ENCODE measurements at places on chromosomes 2 and 18.
A peak's percentile ranks its signal among the peaks of the same experiment; 100 is the strongest.

DNA sequence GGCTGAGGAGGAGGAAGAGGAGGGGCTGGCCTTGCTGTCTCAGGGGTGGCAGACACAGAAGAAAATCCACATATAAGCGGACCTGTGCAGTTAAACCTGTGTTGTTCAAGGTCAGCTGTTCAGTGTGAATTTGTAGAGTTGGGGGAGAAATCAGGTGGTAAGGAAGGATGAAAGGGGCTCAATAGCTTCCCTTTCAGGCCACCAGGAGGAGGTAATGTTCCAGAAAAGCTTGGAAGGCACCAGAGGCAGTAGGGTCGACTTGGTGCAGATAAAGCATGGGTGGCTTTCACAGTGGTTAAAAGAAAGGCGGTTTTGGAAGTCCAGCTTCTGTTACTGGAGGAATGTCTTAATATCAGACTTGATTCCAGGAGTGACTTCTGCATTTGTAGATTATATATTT is 167.4 kb downstream of the THSD7B start:
- peak; percentile 22 for DNase-seq

- no peak for DNase-seq
Observed at GRCh38 chr2:196915507-196916189, 10.9 kb downstream of the PGAP1 start.

DNA sequence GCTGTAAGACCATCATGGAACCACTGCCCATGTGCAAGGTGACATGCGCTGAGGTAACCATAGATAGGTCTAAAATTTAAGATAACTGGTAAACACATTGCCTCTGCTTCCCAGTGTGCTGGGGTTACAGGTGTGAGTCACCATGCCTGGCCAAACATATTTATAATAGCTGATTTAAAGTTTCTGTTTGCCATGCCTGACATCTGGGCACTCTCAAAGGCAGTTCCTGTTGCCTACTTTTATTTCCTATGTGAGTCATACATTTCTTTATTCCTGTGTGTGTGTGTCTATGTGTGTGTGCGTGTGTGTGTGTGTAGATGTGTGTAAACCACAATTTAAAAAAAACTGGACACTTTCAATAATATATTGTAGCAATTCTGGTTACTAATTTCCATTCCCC is 415.2 kb upstream of the NETO1 start:
- no peak for DNase-seq

GRCh38 chr18:8841781-8842485 is 136.6 kb downstream of the MTCL1 start:
- DNase-seq = no peak

- DNase-seq = no peak
Observed at GRCh38 chr2:95056461-95057459, 31.3 kb downstream of the MAL start.

- DNase-seq = no peak
Observed at GRCh38 chr2:29618024-29618423, 303.4 kb downstream of the ALK start.

GRCh38 chr2:238063414-238064189 is 2.8 kb downstream of the SCLY start:
- no peak for DNase-seq

GRCh38 chr18:334575-335132 is 66.8 kb upstream of the THOC1 start:
- DNase-seq = no peak

DNA sequence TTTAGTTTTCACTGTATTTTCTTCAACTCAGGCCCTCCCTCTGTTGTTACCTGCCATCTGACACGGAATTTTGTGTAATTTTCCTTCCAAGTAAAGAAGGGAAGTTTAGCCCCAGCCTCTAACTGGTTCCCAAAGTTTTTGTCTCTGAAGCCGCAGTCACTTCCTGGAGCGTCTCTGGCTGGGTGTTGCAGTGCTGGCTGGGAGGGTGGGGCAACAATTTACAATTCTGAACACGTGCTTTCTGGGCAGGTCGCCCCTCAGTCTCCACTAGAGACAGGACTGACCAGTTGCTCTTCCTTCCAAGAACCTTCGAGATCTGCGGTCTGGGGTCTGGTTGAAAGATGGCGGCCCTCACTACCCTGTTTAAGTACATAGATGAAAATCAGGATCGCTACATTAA is 3.5 kb downstream of the CNDP2 start:
- no peak for DNase-seq

DNA sequence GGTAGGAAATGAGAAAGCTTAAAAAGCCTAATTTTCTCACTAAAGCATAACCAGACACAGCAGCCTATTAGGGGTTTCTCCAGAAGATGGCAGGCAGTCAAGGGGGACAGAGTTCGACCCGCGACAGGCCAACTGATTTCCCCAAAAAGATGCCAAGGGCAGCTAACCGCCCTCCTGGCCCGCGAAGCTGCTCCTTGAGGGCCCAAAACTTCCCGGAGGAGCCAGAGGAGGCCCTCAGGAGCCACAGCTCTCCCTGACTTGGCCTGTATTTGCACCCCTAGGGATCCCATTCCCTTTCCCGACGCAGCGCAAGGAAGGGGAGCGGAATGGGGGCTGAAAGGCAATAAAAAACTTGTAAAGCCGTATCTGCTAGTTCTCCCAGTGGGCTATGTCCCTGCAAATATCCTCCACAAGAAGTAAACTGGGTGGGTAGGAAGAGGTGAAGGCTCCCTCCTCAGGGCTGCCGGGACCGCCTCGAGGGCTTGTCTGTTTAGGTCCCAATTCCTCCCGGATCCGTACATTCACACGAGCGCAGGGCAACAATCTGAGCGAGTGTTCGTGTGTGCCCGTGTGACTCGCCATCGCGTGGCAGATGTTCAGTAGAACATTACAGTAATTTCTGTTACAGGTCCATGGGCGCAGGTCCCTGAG is 756 bp upstream of the NAGK start:
- no peak for DNase-seq

GRCh38 chr2:1864981-1865421 is 120.7 kb upstream of the PXDN start:
- no peak for DNase-seq

DNA sequence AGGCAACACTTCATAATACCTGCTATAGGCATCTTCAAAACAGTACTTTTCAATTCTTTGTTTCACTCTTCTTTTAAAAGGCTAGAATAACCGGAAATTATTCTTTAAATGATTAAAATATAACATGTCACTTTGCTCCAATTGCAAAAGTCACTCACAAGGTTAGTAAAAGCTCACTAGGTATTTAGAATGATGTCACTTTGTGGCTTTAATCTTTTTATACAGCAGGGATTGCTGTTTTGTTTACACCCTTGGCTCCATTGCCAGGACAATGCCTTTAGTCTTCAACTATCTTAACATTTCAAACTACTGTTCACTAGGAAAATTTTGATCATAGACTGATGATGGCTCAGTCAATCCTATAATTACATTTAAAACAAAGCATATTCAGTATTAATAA is 157.1 kb downstream of the BAZ2B start:
- DNase-seq = peak; percentile 2

- no peak for DNase-seq
Observed at GRCh38 chr18:32021756-32022564, 3.3 kb downstream of the RNF125 start.

DNA sequence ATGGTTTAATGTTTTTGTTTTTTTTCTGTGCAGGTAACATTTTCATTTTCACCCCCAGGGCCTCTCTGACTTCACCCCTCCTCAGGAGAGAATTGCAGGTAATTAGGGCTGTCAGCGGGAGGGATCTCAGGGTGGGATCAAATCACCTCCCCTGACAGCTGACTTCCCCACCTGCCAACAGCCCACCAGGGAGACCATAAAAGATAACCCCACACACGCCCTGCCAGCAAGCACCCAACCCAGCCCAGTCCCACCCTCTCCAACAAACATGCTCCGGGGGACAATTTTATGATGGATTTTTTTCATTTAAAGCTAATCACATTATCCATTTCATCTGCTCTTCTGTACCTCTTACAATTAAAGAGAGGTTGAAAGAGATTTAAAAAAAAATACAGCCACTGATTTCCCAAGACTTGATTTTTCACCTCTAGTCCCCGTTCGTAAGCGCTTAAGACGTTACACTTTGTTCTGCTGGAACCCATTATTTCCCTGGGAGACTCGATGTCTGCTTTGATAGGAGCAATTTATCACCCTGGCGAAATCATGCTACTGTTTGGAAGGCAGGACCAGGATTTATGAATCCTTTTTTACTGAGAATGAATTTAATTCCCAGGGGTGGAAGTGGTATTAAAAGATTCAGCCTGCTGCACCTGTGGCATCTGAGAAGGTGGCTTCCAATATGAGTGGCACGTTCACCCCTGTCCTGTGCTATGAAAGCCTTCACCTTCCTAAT is 232.9 kb upstream of the ID2 start:
- DNase-seq = no peak

DNA sequence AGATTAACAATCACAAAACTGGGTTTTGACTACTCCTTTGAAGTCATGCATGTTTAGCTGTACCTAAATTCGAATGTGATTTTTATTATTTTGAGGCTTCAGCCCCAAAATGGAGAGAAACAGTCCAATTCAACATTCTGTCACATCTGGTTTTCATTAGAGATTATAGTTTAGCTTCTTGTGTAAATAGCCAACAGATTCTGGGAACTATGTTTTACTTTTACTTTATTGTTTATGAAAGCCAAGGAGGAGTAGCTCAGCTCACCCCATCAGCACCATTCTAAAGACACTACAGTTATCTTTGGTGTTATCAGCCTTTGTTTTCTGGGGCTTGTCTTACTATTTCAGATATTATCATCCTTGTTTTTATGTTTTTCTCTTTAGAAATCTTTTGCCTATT is 465.0 kb upstream of the CWC22 start:
- no peak for DNase-seq

DNA sequence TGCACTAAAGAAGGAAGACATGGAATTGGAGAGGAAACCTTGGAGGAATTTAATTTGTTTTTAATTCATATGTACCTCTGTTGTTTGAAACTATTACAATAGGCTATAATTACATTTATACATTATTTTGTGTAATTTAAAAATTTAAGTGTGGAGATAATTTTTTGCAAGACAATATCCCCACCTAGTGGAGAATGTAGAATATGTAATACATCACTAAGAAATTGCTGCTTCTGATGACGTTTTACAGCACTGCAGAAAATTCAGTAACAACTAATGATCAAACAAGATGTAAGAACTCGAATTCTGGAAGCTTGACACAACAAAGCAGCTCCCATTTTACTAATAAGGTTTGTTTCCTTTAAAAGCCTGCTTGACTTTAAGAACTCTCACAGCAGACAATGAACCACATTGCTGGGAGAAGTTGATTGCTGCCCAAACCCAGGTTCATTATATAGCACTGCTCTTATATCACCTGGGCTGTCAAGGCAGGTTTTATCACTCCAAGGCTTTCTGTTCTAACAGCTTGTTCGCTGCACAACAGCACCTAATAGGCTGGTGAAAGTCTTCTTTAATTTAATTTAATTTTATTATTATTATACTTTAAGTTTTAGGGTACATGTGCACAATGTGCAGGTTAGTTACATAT is 53.4 kb downstream of the THADA start:
- peak; percentile 51 for DNase-seq

- no peak for DNase-seq
Observed at GRCh38 chr2:147247749-147248148, 597.1 kb upstream of the ACVR2A start.

All from COLO829 (cell line).